ENCODE measurements at places on chromosomes 5 and 9.

- no peak for DNase-seq
Observed at GRCh38 chr5:171634511-171634910, 151.1 kb upstream of the SMIM23 start.

DNA sequence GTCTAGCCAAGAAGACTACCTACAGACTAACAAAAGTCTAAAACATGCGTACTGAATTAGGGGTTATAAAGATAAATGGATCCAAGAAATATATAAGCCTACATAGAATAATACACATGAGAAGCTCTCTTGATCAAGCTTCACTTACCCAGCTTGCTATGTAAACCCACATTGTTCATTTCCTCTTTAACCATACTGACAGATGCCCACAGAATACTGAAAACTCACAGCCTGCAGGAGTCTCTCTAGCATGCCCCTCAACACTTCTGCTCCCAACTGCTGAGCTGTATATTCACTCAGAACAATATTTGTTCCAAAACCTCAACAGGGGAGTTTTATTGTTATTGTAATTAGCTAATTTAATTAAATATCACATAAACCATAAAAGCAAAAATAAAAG, 52.4 kb downstream of the RFX3 start:
- no peak for DNase-seq

GRCh38 chr5:72256536-72256935, 63.5 kb downstream of the MRPS27 start:
- no peak for DNase-seq

DNA sequence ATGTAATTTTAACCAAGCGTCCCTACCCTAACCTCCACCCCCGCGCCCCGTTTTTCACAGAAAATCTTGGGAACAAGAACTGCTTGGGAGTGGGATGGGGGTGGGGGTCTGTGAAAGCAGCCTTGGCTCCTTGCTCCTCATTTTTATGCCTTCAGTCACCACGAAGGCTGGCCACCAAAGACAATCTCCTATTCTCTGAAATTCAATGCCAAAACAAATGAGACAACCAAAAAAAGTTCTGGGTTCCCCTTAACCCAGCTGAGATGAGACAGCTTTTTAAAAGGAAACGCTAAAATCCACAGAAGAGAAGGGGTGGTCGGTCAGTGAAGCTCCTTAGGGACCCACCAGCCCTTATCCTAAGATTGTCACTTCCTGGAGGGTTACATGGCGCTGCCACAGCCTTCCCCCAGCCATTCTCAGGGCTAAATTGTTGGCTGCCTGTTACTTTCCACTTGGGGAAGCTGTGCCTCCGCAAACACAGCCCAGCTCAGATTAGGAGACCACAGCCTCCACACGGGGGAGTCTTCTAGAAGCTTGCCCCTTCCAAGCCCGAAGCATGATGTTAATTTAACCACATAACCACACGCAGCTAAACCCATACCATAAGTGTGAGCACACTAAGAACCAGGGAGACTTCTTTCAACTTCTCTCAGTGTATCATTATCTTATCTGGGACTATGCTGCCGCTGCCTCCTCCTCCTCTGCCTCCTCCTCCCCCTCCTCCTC, 136.3 kb downstream of the FOXD1 start:
- no peak for DNase-seq

- no peak for DNase-seq
Observed at GRCh38 chr5:134097211-134097749, 17.2 kb upstream of the TCF7 start.

GRCh38 chr5:33736510-33736909, 155.3 kb downstream of the ADAMTS12 start:
- peak; percentile 78 for DNase-seq

GRCh38 chr5:58459146-58460001, 512 bp downstream of the PLK2 start:
- peak; percentile 29 for DNase-seq

DNA sequence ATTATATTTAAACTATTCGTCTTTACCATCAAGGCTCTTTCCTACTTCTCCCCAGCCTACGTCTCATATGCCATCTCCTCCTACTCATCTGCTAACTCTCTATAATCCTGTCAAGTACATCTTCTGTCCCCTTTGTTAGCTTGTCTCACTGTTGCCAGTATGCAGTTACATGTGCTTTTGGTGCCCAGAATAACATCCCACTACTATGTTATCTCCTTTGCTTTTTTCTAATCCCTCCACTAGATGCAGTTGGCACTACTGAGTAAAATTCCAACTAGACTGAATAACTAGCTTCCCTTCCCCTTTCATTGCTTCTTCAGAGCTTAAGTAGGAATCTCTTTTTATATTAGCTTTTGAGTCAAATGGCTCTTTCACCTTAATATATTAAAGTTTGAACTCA, 3.0 kb upstream of the ARRDC3 start:
- no peak for DNase-seq
